ENCODE measurements at places on chromosomes 7 and 10. TPM values are rescaled to one million over a fixed set of nuclear protein-coding genes. Genes with fewer than 3 reads are reported as not detected.

- no peak for DNase-seq
These were observed 65.8 kb downstream of the ENTPD1 start for GRCh38 chr10:95821720-95822119.

DNA sequence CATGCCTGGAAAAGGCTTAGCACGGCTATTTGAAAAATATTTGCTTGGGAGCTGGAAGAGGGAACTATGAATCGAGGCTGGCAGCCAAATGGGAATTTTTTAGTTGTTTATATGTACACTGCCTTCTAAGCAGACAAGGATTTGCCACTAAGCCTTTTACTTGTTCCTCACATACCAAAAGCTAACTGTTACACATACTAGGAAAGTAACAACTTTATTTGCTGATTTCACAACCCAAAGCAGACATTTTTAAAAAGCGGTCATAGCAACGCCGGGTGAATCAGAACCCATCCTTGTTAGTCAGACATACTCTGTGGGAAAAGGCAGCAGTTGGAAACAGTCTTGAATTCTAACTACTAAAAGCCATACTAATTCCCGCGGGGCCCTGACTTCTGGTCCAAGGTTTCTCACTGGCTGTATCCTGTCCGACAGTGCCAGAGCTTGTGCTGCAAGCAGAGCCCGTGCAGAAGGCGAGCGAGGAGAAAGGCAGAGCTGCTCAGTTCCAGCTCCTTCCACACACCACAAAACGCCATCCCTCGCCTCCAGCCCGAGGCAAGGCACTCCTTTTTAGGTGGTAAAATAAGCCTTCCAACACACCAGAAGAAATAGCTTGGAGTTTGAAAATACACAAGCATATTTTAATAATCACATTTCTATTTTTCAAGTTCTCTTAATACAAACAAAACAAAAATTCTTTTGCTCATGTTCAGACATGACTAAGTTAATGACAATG lies 89.2 kb downstream of the RNF216 start:
- DNase-seq, result no peak

DNA sequence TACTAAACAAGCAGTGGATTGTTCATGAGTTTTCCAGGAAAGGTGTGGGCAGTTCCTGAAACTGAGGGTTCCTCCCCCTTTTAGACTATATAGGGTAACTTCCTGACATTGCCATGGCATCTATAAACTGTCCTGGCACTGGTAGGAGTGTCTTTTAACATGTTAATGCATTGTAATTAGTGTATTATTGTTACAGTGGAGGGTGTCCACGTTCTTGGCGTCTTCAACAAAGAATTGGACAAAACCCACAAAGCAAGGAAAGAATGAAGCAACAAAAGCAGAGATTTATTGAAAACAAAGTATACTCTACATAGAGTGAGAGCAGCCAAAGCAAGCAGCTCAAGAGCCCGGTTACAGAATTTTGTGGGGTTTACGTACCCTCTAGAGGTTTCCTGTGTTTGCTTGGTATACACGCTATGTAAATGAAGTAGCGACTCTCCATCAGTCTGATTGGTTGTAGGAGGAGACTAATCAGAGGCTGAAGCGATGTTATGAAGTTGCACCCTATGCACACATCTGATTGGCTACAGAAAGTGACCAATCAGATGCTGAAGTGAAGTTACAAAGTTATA lies 175.2 kb downstream of the NSUN6 start:
- DNase-seq, result no peak

- no peak for DNase-seq
These were observed 27.0 kb upstream of the ABI1 start for GRCh38 chr10:26887611-26888215.

HOXA1 gene
- not detected for total RNA-seq

TUBB8 gene
- total RNA-seq, result 1.5 TPM

LBX1 gene
- not detected for total RNA-seq

MALRD1 gene
- 0.32 TPM for total RNA-seq

VPS41 gene
- 51.4 TPM for total RNA-seq

GNGT1 gene
- total RNA-seq, result 0.26 TPM
